ENCODE measurements at places on chromosomes 12 and 14.

GRCh38 chr12:117485984-117486839, 124.8 kb upstream of the NOS1 start:
- DNase-seq, result no peak

GRCh38 chr14:104895786-104896661, 28.7 kb upstream of the PLD4 start:
- DNase-seq, result no peak

- no peak for DNase-seq
These were observed 38.6 kb downstream of the CCDC85C start for GRCh38 chr14:99565383-99565782.

GRCh38 chr14:61416591-61416990, 95.2 kb downstream of the PRKCH start:
- no peak for DNase-seq

DNA sequence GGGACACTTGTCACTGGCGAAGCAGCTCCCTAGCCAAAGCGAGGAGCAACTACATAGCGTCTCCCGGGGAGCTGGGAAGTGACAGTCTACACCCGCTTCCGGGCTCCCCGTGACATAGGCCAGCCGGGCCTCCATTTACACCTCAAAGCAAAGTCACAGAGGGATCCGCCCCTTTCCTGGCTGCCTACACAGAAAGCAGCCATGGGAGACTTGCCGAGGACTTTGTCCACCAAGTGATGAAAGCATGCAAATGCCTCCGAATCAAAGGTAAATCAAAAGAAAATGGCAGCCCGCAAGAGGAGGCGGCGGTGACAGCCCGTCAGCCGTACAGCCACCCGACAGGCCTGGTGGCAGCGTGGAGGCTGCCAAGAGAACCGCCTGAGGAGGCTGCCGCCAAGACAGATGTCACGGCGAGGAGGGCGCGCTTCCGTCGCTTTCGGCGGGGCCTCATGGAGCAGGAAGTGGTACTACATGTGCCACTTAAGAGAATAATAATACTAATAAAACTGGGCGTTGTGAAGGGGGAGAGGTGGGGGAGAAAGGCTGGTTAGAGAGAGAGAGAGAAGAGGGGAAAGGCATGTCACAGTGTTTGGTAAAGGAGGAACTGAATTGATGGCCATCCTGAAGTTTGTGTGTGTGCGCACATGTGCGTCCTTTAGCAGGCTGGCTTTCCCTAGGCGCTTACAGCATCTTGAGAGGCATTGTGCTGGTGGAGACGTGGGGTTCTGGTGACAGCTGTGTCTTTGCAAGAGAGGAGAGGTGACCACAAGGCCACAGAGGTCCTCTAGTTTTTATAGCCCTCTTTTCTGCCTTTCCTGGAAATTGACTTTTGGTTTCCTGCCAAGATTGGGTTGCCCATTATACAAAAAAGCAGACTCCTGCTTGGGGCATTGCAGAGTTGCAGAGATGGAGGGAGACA, 661.7 kb downstream of the VRK1 start:
- DNase-seq, result peak; percentile 17

DNA sequence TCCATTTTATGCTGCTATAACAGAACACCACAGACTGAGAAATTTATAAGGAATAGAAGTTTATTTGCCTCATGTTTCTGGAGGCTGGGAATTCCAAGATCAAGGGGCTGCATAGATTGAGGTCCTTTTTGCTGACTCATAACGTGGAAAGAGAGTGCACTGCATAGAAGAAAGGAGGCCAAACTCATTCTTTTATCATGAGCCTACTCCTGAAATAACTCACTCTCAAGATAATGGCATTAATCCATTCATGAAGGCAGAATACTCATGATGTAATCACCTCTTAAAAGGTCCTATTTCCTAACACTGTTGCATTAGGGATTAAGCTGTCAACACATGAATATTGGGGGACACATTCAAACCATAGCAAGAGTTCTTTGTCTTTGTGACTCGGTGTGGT, 60.0 kb upstream of the FBXO33 start:
- DNase-seq, result no peak

DNA sequence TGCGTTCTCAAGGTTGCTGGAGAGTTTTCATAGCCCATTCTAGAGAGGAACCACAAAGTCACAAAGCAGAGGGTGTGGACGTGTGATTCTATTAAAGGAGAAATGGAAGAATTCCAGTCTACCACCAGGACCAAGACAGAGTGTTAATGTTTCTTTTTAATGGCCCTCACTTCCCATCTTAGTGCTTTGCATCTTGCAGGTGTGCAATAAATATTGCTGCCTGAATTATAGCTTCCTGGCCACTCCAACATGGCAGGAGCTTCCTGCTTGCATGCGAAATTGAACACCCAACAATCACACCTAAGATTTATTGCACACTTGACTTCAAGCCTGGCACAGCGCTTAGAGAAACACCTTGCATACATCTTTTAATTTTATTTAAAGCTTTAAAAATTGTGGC, 22.4 kb upstream of the PPP1CC start:
- DNase-seq, result no peak

DNA sequence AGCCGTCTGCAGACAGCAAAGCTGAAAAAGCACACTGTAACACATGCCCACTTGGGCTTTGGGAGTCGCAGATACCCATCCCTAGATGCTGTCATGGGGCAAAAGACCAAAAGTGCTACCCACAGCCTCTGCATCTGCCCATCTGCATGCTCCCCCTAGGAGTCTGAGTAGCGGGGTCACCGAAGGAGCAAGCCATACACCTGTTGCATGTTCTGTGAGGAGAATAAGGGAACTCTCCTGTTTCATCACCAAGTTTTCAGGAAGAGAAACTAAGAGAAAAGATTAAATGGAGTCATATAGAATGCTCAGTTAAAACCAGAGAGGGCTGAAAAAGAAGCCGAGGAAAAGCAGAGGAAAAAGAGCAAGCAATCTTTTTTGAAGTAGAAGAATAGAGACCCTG, 13.7 kb upstream of the ST8SIA1 start:
- no peak for DNase-seq

- no peak for DNase-seq
These were observed 9.8 kb upstream of the SIX1 start for GRCh38 chr14:60658909-60659585.

DNA sequence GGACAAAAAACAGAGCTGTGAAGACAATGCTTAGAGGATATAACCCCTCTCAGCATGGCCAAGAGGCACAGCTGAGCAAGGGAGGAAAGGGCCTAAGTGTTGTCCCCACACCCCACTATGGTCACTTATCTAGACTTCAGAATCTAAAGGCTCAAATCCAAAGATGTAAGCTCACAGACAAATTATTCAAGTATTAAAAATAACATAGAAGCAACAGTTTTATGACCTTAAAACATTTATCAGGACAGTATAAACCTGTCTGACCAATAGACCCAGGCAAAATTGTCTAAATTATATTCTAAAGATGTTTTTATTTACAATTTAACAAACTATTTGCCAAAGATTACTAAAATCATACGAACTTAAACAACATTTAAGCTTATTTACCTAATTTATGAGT, 28.1 kb upstream of the PRICKLE1 start:
- DNase-seq, result no peak

Measured in right renal pelvis (tissue), 4 donors.